ENCODE measurements at places on chromosomes 4 and X.

DNA sequence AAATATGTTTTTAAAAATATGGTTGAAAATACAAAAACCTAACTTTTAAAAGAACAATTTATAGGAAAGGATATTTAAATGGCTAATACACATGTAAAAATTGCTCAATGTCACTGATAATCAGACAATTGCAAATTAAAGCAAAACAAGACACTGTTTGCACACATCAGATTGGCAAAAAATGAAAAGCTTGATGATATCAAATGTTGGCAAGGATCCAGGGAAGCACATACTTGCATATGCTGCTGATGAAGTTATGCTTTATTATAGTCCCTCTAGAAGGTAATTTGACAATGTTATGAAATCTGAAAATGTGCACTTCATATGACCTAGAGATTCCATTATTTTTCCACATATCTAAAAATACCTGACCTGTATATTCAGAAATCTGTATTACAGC is 45.7 kb upstream of the EPGN start:
- DNase-seq: no peak

DNA sequence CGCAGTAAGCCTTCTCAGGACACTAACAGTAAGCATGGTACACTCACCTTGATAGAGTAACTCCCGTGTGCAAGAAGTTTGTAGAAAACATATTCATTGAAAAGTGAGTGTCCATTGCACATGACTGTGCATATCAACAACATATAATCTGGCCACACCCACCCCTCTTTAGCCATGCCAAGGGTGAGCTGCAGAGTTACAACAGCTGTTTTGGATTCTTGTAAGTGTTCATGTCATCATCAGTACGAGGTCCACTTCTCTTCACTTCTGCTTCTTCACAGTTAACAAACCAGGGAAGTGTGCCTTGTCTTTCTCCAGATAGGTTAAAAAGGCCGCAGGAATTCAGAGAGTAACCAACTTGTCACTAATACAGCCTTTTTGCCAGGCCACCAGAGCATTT is 116.6 kb downstream of the IRF2 start:
- DNase-seq: no peak

GRCh38 chrX:46758956-46759644 is at the start of gene SLC9A7:
Gene SLC9A7, minus strand, starts transcription at chrX:46759118. Its CDS starts 89 bp downstream, at chrX:46759029.
- DNase-seq: peak; percentile 72

DNA sequence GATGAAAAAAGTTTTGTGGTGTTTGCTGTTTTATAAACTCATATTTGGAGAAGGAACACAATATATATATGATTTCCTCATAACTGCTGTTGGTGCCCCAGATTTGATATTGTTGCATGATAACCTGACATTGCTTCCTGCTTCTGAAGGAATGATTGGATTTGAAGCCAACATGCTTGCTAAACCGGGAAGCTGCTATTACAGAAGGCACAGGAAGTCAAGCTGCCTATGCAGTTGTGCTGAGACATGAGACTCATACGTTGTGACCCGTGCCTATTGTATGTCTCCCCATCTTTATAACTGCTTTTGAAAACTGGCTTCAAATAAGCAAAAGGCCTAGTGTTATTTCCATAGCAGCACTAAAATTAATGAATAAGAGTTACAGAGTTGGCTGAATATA is 32.9 kb downstream of the GAB1 start:
- no peak for DNase-seq

DNA sequence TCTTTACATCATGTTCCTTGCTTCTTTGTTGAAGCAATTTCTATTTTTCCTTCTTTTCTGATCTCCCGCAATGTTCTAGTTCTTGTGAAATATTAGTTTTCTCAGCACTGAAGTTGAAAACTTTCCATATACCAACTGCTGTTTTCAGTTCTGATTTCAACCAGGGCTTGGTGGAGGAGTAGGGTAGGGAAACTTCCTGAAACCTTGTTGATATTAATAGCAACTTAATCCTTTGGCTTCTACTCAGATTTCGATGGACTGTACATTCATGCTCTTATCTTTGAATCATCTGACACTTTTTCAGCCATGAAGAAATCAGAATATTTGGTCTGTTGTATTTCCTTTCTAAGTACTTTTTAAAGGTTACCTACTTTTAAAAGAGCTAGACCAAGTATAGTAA is 315.8 kb downstream of the RPA4 start:
- no peak for DNase-seq

DNA sequence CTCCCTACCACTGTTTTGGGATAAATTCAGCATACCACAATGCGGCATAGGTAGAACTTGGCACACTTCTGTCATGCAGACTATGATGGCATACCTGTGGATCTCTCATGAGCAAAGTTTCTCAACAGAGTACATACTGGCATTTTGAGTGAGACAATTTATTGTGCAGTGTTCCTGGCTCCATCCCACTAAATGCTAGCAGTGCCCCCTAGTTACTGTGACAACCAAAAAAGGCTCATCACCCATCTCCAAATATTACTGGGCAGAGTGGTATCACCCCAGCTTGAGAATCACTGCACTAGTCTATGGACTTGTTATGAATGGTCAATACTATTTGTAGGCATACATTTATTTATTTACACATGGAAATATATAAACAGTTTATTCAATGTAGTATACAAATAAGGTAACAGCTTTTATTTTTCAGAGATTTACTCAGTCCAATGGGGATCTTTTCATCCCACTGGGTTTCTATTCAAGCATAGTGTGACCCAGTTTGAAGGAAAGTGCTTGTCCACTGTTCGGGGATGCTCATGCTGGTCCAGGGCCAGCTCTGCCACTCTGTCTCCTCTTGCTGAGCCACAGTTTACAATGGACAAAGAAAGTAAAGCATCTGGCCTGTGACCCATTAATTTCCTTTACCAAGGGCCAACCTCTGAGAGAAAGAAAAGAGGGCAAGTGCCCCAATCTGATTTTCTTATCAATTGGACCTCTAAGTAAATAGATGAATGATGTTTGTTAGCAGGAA is 81.0 kb upstream of the IL2 start:
- DNase-seq: no peak

DNA sequence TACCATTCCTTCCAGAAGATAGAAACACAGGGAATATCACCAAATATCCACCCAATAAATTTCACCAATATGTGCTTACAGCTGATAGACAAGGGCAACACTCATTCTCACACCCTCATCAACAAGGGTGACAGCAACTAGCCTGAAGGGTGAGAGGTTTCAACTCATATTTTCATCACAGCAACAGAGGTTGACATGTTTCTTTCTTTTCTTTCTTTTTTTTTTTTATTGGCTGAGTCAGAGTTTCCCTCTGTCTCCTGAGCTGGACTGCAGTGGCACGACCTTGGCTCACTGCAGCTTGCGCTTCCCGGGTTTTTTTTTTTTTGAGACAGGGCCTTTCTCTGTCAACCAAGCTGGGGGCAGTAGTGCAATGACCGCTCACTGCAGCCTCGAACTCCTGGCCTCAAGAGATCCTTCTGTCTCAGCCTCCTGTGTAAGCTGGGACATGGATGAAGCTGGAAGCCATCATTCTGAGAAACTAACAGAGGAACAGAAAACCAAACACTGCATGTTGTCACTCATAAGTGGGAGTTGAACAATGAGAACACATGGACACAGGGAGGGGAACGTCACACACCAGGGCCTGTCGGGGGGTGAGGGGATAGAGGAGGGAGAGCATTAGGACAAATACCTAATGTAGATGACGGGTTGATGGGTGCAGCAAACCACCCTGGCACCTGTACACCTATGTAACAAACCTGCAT is 27.5 kb upstream of the ASMTL start:
- DNase-seq: no peak

DNA sequence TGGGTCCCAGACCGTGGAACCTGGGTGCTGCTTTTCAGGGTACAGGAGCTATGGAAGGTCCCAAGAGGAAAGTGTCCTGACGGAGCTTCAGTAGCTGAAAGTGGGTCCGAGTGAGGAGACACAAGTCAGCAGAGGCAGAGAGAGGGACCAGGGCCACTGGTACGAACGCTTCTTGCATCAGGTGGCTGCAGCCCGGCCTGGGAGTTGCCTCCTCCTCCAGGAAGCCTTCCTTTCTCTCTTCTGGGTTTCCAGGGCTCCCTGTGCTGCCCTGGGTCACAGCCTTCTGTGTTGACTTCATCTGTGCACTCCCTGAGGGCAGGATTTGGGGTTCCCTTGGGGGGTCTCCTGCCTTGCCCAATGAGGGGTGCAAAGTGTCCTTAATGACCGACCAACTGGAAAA is 94.5 kb downstream of the SORCS2 start:
- DNase-seq: no peak

DNA sequence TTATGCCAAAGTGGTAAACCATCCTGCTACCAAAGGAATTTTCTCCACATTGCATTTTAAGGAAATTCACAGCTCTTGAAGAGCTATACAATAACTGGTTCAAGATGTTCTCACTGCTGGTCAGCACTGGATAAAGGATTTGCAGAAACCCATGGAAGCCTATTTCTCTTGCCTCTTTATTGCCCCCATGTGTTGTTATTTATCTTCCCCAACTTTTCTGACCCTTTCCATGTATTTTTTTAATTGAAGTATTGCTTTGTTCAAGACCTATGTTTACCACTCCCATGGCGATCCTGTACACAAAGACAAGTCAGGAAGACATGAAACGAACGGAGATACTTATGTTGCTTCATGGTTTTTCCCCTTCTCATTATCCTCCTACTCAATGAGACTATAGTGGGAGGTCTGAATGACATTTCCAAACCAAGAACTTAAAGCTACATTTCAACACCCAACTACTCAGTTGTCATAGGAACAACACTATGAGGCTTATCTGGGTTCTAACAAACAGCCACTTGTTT is 566.4 kb upstream of the DIPK2B start:
- peak; percentile 51 for DNase-seq

GRCh38 chr4:181601103-181601502 is 642.1 kb upstream of the TENM3 start:
- no peak for DNase-seq

- peak; percentile 57 for DNase-seq
These were observed 48.5 kb upstream of the CYSLTR1 start for GRCh38 chrX:78375894-78376293.

DNA sequence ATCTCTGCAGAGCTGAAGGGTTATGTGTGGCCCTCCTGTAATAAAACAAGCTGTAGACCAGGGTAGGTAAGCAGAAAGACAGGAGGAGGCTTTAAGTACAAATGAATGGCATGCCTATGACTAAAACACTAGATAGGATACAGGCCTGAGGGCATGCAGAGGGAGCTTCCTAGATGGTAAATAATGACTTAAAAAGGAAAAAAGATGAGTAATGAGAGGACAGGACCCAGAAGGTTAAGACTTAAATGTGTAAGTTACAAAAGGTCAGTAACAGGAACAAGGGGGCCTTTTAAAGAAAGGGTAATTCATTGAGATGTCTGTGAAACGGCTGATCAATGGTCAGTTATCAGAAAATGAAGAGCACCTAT is 194.8 kb downstream of the SOWAHB start:
- DNase-seq: no peak

DNA sequence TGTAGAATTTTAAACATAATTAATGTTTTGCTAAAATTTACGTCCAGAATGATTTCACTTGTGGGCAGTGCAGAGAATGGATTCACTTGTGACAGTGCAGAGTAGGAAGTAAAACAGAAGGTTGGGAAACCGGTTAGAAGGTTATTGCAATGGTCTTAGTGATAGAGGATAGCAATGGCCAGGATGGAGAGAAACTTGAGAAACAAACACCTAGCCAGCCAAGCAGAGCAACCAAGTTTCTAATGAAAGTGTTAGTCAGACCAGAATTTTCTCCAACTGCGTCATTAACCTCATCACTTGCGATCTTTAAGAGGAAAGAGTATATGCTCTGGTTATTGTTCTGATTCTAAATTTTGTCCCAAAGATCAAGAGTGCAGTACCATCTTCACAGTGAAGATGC is 50.0 kb upstream of the TBC1D9 start:
- DNase-seq: no peak

GRCh38 chrX:110104078-110104477 is 101.2 kb downstream of the TMEM164 start:
- DNase-seq: no peak

DNA sequence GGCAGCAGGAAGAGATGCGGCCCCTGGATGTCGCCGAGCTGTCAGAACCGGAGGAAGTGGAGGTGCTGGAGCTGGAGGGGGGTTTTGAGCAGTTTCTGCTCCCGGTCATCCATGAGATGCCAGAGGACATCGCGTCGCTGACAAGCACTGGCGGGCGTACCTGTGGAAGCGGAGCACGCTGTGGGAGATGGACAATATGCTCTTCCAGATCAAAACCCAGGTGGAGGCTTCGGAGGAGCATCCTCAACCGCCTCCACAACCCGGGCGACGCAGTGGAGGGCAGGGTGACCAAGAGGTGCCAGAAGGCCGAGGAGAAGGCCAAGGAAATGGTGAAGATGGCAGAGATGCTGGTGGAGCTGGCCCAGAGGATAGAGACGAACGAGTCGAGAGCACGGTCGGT is 7.6 kb upstream of the CCNQ start:
- no peak for DNase-seq

DNA sequence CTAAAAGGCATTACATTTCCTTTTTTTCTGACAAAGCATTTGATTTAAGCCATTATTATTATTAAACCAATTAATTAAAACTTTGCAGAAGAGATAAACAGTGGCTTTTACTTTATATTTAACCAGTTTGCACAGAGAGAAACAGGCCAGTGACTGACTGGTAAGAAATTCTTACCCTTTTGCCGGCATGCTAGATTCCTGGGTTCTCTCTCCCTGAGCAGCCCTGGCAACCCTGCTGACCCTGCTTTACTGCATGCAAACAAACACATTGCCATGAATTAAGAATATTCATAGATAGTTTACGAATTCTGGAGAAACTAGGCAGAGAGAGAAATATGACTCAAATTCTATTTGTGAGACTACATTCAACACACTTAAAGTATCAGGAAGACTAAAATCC is 1381.4 kb upstream of the IGFBP7 start:
- DNase-seq: no peak

GRCh38 chr4:3249711-3250437 is 915 bp downstream of the MSANTD1 start:
- DNase-seq: no peak

DNA sequence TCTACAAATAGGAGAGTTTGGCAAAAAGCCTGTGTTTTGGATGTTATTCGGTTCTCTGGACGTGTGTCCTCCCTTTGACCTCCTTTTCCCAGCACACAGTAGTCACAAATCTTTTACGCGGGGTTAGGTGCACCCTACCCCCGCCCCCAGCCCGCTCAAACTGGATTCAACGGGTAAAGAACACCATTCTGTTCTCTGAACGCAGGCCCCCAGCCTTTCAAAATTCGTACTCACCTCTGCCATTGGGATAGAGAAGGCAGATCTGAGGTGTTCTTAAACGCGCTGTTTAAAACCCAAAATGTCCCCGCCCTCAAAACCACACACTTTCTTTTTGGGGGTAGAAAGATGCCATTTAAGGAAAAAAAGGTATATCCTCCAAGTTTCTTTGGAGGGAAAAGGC is 2.7 kb downstream of the LEF1 start:
- peak; percentile 57 for DNase-seq
